ENCODE measurements at places on chromosomes 6 and 20.

GRCh38 chr6:157273756-157274470, 49.4 kb downstream of the TMEM242 start:
- peak; percentile 36 for DNase-seq

GRCh38 chr20:16505894-16506293, 67.4 kb downstream of the KIF16B start:
- DNase-seq: no peak

GRCh38 chr6:167706313-167707109, 120.2 kb upstream of the AFDN start:
- peak; percentile 26 for DNase-seq

DNA sequence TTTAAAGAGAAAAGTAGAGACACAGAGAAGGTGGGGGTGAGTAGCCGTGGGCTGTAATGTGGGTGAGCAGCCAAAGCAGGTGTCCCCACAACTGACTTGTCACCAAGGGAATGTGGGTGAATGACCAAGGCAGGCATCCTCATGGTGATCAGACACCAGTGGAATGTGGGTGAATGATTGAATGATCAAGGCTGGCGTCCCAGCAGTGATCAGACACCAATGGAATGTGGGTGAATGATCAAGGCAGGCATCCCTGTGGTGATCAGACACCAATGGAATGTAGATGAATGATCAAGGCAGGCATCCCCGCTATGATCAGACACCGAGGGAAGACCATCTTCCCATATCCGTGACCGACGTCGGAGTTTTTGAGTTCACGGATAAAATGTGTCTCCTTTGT, 49.8 kb upstream of the OR14J1 start:
- DNase-seq: no peak

GRCh38 chr6:166297606-166298005, 10.6 kb downstream of the PRR18 start:
- DNase-seq: no peak

DNA sequence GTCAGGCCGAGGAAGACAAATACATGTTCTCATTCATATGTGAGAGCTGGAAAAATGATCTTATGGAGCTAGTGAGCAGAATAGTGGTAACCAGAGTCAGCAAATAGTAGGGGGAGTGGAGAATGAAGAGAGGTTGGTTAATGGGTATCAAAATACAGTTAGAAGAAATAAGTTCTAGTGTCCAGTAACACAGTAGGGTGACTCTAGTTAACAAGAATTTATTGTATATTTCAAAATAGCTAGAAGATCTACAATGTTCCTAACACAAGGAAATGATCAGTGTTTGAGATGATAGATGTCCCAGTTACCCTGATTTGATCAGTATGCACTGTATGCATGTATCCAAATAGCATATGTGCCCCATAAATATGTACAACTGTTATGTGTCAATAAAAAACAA, 128.4 kb downstream of the BCKDHB start:
- no peak for DNase-seq

DNA sequence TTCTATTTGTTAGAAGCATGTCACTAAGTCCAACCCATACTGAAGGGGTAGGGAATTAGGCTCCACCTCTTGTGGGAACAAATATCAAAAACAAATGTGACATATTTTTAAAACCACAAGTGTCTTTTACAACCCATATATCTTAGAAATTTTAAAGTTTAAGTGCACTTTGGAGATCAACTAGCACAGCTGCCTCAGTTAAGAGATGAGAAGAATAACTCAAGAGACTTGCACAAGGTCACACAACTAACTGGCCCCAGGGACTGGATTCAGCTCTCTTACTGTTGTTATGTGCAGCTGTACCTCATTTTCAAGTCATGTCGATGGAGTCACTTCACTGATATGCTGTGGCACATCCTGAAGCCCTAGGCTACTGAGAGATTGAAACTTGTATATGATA, 102.9 kb upstream of the BMP2 start:
- no peak for DNase-seq

Data from stimulated activated CD8-positive, alpha-beta memory T cell treated with anti-CD3 and anti-CD28 coated beads, Interleukin-15, amount 100 ng/mL, for 24 hours (primary cell).